ENCODE measurements at places on chromosomes 3 and 15.

GRCh38 chr3:162610261-162610660 is 1113.7 kb downstream of the OTOL1 start:
- no peak for DNase-seq

- peak; percentile 58 for DNase-seq
Observed at GRCh38 chr15:39591896-39592315, 11.0 kb downstream of the THBS1 start.

- peak; percentile 88 for DNase-seq
Observed at GRCh38 chr3:72270072-72270681, 485.2 kb upstream of the PROK2 start.

GRCh38 chr15:85963262-85963760 is 116.4 kb upstream of the AGBL1 start:
- DNase-seq = no peak

DNA sequence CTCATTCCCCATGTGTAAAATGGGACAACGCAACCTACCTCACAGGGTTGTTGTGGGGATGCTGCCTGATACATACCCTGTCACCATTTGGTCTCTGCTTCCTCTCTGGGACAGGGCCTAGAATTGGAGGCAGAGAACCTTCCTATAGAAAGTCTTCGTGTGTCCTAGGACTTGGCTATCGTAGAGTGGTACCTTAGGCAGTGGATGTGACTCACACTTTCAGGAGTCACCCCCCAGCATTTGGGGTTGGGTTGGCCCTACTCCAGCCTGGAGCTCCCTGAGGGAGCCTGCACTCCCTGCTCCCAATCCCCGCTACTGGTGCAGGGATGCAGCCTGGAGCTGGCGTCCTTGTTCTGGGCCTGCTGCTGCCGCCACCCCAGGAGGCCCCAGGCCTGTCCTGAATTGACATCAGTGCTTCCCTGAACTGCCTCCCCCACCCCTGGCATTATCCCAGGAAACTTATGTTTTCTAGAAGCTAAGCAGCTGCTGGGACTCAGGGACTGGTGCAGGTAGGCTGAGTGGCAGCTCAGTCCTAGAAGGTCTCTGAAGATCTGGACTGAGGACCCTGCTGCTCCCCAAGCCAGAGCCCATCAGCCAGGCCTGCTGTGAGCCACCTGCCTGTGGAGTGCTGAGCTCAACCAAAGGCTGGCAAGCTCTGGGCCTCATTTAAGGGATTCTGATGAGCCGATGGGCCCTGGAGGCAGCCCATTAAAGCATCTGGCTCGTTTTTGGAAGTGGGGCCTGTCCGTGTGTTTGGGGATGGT is 9.9 kb downstream of the C15orf39 start:
- DNase-seq = no peak

- no peak for DNase-seq
Observed at GRCh38 chr3:30048431-30048830, 558.0 kb upstream of the TGFBR2 start.

DNA sequence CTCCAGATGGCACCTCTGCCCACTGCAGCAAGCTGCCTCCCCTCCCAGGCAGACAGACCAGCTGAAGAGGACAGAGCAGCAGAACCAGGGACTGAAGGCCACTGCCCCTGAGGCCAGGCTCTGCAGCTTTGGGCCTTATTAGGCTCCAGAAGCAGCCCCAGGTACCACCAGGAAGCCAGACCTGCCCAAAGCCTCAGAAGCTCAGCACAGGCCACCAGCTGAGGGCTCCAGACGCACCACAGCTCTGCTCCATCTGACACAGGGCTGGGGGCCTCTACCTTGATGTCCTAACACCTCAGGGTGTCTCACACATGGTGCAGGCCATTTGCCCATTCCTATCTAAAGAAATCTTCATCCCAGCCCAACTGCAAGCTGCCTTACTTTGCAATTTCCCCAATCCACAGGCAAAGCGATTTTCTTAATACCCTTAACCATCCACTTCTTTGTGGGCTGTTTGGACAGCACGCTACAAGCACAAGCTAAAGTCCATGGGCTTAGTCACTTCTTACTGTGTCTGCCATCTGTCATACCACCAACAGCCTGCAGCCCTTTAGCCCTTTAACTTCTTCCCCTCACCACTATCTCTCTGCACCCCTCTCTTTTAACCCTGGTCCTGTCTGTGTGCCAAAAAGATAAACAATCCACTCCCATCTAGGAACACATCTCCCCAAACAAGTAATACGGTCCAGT is 112.1 kb downstream of the IQSEC1 start:
- DNase-seq = no peak

Measured in LHCN-M2 (cell line).